ENCODE measurements at places on chromosomes 7 and 10. TPM values are rescaled to one million over a fixed set of nuclear protein-coding genes. Genes with fewer than 3 reads are reported as not detected.

The ADGRA1 gene
- not detected for total RNA-seq

The TAS2R41 gene
- total RNA-seq, result not detected

The HABP2 gene
- total RNA-seq, result 0.18 TPM

The ADCYAP1R1 gene
- not detected for total RNA-seq

The TMUB1 gene
- total RNA-seq, result 30.0 TPM

The ZNF777 gene
- total RNA-seq, result 17.1 TPM

The SPDYE5 gene
- not detected for total RNA-seq

The BLNK gene
- total RNA-seq, result not detected

Data from osteocyte (in vitro differentiated cells).